ENCODE measurements at places on chromosomes 3 and 15.

DNA sequence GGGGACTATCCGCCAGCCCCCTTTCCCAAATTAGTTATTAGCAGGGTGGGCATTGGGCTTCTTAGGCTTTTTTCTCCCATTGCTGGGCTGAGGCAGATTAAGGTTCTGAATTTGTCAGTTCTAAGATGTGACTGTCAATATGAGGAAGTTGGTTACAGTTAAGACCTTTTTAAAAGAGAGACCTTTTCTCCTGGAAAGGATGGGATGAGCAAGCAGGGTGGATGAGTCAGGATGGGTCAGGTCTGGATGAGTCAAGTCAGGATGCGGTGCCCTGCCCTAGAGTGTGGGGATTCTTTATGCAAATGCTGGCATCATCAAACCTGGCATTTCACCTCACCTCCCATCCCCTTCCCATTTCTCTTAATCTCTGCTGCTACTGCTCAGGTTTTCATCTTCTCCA is 1.9 kb downstream of the AEN start:
- peak; percentile 63 for DNase-seq

- peak; percentile 23 for DNase-seq
Measured at GRCh38 chr3:4814305-4814903, 164.8 kb upstream of the BHLHE40 start.

DNA sequence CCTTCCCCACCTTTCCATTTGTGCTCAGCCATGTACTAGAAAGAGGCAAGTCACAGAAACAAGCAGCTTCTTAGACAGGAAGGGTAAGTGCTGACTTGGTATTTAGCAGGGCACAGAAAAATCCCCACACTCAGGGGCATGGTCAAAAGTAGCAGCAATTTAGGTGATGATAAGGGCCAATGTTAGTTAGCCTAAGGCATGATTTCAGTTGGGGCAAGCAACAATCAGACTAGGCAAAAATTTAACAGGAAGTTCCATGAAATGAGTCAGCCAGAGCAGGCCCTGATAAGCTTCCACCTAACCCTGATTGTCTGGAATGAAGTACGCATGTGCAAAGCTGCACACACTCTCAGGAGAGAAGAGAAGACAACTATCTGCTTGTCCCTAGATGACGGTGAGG is 423.4 kb upstream of the UBE2E2 start:
- no peak for DNase-seq

DNA sequence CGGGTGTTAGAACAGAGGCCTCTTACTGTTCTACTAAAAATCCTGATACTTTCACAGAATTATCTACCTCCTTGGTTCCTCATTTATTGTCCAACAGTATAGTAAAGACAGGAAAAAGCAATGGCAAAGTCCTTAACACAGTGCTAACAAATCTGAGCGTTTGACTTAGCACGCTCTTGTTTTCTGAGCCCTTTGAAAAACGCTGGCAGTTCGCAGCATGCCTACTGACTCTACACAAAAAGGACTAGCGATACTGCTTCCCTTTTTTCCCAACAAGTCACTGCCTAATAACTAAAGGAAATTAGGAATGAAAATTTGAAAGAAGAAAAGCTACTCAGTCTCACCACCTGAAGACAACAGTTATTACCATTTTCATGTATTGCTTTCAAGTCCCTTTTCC is 34.8 kb upstream of the CEMIP start:
- DNase-seq = peak; percentile 47

DNA sequence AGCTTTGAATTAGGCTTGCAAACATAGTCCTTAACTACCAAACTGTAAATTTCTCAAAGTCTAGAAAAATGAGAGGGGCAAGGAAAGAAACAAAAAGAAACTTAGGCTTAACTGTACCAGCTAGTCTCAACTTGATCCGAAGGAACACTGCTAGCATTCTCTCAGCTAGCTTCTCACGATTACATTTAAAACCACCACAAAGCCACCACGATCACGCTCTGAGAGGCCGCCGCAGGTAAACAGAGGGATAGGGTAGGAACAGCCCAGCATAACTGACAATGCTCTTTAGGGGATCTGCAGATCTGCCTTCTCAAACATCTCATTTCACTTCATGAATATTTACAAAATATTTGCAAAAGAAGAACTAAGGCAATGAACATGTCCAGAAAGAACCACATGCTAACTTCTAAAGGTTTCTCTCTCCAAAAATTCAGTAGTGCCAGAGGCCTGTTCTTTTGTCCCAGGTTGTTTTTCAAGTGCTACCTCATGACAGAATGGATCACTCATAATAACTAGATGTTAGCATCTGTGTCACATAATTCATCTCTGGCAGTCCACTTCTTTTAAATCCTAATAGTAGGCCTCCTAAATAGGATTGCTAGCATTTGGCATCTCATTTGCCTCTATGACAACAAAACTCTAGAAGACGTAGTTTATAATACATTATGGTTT is 18.9 kb downstream of the VGLL4 start:
- DNase-seq = no peak

GRCh38 chr15:99125061-99125891 is 20.4 kb downstream of the SYNM start:
- peak; percentile 67 for DNase-seq

- DNase-seq = peak; percentile 37
Measured at GRCh38 chr3:116815321-116815720, 105.7 kb downstream of the TUSC7 start.
